Left renal pelvis (tissue), 4 donors: ENCODE measurements at places on chromosomes 13 and 19.

- DNase-seq: no peak
Observed at GRCh38 chr19:19485161-19485997, 30.0 kb downstream of the TSSK6 start.

- no peak for DNase-seq
Observed at GRCh38 chr19:5719274-5719960, 529 bp downstream of the LONP1 start.

GRCh38 chr13:21055511-21056045 is 5.8 kb downstream of the LATS2 start:
- DNase-seq: no peak

GRCh38 chr19:13670846-13671245 is 93.5 kb upstream of the MRI1 start:
- DNase-seq: no peak

- no peak for DNase-seq
Observed at GRCh38 chr19:40335855-40336600, 12.2 kb downstream of the C19orf47 start.

DNA sequence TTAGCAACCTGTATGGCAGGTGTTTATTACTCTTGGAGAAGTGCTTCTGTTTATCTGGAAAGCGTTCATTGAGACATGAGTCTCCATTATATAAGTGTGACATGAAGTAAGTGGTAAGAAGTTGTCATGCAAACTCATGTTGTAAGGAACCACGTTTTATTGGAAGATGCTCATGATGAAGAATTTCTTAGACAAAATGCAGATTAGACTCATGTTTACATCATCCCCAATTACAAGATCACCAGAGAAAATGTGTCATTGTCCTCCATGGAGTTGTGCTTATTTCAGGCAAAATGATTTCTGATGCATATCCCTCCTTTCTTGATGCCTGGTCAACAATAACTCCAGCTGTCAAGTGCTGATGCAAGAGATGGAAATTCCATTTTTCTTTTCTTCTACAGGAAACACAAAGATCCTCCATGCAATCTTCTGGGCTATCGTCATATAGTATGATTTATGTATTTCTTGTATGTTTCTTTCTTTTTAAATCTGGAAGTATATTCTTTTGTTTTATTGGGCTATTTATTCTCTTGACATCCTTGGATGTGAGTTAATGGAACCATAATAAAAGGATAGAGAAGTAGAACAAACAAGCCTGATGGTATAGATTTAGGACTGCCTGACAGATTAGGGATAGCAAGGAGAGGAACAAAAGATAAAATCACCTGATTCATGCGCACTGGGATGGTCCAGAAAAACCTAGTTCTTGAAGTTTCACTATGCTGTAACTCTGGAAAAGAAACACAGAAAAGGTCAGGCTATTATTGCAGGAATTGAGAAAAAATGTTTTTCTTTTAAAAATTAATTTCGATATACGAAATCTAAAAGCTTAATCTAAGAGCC is 50.7 kb upstream of the DIAPH3 start:
- DNase-seq: no peak

DNA sequence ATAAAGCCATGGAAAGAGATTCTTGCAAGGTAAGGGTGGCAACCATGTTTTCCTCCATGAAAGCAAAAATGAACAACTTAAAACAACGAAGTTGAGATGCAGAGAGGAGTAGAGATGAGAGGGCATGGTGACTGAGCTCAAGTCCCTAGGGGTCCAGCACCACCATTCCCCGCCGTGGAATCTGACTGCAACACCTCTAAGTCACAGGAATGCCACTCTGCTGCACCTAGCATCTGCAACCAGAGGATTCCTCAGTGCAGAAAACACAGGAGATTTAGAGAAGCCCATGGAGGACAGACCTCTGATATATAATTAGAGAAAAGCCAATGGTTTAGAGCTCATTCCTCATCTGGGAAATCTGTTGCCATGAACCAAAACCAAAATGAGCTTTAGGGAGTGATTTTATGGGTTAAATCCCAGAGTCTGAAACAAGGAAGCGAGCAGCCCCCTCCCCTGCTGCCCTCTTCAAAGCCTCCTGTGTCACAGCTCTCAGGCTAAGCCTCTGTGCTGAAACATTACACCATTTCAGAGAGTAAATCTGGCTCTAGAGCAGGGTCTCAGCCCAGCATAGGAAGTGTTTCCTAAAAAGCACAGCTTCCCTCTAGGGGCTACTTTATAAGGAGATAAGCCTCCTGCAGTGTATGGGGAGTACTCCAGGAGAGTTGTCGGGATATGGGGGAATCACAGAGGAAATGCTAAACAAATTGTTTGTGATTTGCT is 1043.6 kb downstream of the UQCRFS1 start:
- no peak for DNase-seq

DNA sequence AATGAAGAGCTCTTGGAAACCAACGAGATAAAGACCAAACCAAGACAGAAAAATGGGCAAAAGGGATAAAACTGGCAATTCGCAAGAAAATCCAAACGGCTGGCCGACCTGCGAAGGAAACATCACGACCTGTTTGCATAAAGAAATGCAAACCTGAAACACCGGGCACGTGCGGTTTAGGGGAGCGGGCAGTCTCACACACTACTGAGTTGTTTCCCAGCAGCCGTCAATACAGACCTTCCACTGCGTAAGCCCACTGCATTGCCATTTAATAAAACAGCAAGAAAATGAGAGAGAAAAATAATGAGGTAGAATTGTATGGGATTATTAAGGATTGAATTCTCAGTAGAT is 642 bp upstream of the PEG3 start:
- DNase-seq: no peak

DNA sequence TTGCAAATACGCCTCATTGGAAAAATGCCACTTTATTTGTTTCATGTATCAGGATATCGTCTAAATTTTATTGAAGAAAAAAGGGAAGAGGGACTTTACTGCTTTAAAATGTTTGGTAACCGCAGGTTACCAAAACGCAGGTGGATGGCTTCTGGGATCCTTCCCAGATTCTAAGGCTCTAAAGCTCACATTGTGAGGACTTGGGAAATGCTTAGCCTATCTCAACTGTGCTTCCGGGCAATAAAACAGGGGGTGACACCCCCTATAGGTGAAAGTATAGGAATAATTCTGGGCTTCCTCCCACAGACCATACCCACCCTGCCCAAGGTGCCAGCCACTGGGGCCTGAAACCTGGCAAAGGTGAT is 73.2 kb upstream of the IPO5 start:
- DNase-seq: no peak

- no peak for DNase-seq
Observed at GRCh38 chr13:43761616-43762315, 25.0 kb downstream of the ENOX1 start.

- DNase-seq: no peak
Observed at GRCh38 chr13:113588394-113589111, 4.0 kb downstream of the TFDP1 start.

GRCh38 chr19:4369888-4370260 is 26.5 kb downstream of the MPND start:
- no peak for DNase-seq

DNA sequence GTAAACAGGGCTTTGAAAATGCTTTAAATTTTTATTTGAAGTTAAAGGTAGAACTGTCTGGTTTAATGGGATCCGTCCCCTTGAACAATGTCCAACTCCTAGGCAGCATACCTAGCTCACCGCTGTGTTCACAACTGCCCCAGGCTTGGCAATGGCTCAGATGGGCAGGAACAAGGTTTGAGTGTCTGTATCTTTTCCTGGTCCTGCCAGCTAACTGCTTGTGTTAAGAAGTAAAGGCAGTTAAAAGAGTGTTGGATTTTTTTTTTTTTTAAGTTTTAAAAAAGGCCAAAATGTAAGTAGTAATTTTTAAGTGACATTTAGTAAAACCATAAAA is 66.7 kb upstream of the FNDC3A start:
- no peak for DNase-seq
